ENCODE measurements at places on chromosomes 7 and 10.
A peak's percentile ranks its signal among the peaks of the same experiment; 100 is the strongest.

DNA sequence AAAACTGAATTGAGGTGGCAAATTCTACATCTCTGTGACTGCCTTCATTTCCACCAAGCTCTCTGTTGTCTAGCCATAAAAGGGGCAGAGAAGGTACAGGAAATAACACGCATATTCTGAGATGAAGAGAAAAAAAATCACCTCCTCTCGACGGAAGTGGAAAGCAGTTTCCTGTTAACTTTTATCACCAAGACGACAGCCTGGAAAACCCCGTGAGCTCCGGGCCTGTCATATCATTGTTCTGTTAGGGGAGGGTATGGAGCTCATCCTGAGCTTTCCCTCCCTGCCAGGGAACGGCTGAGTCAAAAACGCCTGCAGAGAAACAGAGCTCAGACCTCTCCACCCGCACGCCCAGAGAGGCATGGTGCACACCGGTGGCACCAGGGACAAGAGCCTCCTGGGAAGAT, 200.3 kb downstream of the PRPF18 start:
- peak; percentile 88 for DNase-seq

DNA sequence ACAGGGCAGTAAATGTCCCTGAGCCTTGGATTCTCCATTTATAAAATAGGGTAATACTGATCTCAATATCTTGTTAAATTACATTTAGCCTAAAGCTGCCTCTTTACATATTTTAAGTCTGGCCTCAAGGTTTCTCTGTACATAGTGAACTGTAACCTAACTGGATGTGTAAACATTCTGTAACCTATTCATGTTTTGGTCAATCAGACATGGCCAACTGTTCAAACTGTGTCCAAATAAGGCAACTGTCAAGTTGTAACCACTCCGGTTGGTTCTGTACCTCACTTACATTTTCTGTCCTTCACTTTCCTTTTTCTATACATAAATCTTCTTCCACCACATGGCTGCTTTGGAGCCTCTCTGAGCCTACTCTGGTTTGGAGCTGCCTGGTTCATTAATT, 107.1 kb upstream of the ITGB1 start:
- no peak for DNase-seq

DNA sequence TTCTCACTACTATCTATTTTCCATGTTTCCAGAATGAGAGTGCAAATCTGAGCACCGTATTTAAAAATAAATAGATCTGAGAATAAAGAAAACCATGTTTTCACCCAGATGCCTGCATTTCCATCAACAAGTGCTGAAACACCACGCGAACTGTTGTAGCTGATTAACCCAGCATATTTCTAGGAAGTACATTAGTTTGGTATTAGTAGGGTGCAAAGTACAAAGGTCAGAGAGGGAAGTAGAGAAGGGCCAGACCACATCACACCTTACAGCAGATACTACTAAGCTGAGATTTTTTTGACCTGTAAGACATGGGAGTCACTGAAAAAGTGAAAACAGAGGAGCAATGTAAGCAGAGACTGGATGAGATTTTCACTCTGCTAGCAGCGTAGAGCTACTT, 181.3 kb downstream of the IMMP2L start:
- no peak for DNase-seq

DNA sequence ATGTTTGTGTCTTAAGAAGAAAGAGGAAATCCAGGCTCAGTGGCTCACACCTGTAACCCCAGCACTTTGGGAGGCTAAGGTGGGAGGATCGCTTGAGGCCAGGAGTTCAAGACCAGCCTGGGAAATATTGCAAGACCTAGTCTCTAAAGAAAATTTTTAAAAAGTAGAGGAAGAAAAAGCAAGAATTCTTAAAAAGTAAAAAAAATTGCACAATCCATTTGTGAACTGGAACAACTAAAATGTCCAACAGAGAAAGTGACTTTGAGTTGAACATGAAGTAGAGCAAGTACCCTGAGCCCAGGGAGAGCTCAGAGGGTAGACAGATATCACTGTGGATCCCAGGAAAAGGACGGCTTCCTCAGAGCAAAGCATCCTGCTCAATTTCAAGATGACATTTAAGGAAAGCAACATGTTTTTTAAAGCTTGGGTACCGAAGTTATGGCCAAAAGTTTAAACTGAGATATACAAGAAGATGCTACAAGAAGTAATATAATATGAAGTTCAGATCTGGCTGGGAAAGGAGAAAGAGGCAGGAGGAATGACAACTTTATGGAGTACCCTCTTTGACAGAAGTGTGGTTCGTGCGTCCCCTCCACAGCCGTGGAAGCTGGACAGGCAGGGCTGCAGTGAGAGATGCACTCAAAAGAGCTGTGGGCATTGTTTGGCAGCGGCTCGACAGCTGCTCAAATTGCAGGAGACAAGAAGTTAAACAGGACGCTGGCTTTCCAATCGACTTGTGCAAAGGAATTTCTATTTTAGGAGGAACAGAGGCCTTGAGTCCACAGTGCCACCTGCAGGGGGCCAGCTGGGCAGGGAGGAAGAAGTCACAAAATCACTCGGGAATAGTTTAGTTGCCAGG, 201.3 kb downstream of the JCAD start:
- no peak for DNase-seq

DNA sequence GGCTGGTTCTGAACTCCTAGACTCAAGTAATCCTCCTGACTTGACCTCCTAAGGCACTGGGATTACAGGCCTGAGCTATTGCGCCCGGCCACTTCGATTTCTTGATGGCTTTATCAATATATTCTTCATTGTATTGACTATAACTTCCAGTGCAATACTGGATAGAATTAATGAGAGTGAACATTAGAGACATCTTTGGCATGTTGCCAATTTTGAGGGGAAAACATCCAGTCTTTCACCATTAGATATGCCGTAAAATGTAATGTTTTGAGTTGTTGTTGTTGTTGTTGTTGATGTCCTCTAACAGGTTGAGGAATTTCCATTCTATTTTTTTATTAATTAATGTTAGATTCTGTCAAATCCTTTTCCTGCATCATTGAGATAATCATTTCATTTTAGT, 578.9 kb downstream of the ZWINT start:
- DNase-seq: no peak

Measured in CD4-positive, alpha-beta T cell treated with Interferon gamma for 1 hour (primary cell).